Fibroblast of skin of right biceps (primary cell): ENCODE measurements at places on chromosomes 2 and 18.

DNA sequence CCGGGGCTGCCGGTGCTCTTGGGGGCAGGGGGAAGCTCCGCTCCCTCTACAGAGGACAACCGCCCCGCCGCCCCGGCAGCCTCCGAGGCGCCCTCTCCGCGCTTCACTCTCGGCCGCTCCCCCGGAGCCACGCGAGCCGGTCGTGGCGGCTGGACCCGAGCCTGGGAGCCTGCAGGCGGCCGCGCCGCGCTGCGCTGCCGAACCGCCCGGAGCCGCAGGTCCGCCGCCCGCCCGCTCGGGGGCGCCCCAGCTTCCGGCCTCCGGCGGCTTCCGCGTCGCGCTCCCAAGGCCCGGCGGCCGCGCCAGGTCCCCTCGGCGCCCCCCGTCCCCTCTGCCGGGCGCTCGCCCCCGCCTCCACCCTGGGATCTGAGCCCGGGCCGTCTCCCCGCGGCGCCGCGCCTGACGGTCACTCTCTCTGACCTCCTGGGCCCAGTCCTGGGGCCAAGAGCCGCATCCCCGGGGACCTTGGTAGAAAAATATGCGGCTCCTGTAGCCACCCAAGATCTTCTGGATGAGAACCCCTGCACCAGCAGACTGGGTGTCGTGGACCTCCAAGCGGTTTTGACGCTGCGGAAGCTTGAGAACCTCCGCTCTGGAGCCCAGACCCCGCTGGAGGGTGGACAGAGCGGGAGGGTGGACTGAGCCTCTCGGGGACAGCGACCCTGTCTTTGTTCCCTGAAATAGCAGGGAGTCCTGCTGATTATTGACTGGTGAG, 44.3 kb downstream of the SERTAD2 start:
- DNase-seq: peak; percentile 55

DNA sequence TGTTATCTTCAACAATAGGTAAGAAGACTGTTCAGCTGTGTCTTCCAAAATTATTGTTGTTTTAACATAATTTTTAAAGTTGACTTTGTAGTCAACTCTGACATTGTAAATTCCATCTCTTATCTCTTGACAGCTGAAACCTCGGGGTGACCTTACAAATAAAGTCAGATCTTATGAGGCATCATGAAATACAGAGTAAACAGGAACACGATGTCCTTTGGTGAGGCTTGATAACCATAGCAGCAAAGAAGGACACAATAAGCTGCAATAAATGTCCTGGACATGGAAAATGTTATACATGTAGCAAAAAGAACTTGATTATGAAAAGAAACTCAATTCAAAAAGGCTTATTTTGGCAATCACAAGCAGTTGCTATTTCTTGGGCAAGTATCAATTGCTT, 618.9 kb upstream of the SLC39A10 start:
- DNase-seq: no peak

GRCh38 chr2:109630441-109631430, 16.6 kb downstream of the SOWAHC start:
- no peak for DNase-seq

DNA sequence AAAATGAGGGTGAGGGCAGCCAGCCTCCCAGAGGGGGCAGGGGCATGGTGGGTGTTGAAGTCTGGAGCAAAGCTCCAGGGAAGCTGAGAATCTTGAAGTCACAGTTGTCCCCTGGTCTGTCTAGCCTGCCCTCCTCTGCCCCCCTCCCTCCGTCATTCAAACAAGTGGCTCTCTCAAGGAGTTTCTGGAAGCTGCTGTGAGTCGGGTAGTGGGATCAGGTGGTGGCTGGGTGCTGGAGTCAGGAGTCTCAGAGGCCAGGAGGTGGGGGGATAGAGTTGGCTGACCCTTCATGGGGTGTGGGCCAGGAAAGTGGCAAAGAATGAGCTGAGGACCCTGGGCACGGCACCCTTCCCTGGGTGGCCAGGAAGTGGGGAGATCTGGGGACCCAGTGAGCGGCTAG, 495 bp upstream of the ASIC4 start:
- DNase-seq: no peak

GRCh38 chr2:25558262-25558661, 115.1 kb downstream of the DTNB start:
- peak; percentile 86 for DNase-seq
